HCT116 (cell line): ENCODE measurements at places on chromosomes 12 and 14. TPM values are rescaled to one million over a fixed set of nuclear protein-coding genes. Genes with fewer than 3 reads are reported as not detected.

GRCh38 chr12:93167841-93168492 lies 209.8 kb upstream of the NUDT4 start:
- H3K27me3 ChIP-seq = no peaks in the 10 kb centered on the region
- H3K36me3 ChIP-seq = no peaks in the 10 kb centered on the region
- no peak overlapping the region for H3K4me3 ChIP-seq
- H3K27ac ChIP-seq = no peak overlapping the region
- DNase-seq = no peak
- no peaks in the 10 kb centered on the region for H3K4me1 ChIP-seq

DNA sequence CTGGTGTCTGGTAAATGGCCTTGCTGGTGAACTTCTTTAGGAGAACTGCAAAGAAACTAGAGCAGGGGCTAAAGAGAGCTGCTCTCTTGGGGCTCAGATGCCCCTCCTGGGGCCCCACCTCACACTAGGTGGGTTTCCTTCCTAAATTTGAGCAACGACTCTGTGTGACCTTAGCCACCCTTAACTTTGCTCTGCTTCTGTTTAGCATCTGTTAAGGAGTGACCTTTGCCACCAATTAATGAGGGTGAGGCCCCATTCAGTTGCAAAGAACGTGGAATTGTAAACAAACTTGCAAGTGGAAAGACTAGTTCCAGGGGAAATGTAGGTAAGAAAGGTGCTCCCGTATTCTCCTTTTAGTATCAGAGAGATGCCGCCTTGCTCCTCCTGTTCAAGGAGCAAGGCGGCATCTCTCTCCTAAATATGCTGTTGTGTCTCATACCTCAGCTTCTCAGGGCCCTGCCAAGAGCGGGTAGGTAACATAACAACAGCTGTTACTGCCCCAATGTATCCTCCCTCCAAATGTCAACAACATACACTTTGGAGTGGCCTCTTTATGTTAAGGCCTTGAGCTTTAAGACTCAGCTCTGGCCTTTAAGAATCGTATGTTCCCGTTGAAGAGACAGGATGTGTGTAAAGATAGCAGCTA lies 77.6 kb upstream of the FUT8 start:
- H3K4me3 ChIP-seq = no peak overlapping the region
- H3K27me3 ChIP-seq = no peaks in the 10 kb centered on the region
- H3K4me1 ChIP-seq = peaks cover 11% of the 10 kb centered on the region; the same call in 1 of the 2 replicates
- no peaks in the 10 kb centered on the region for H3K36me3 ChIP-seq
- H3K27ac ChIP-seq = no peak overlapping the region

- DNase-seq = no peak
- H3K27ac ChIP-seq = no peak overlapping the region
- H3K36me3 ChIP-seq = no peaks in the 10 kb centered on the region
- no peaks in the 10 kb centered on the region for H3K27me3 ChIP-seq
- 0 out of 2 replicates have a peak, but pooled peaks cover 4% of the 10 kb centered on the region for H3K4me1 ChIP-seq
- no peak overlapping the region for H3K4me3 ChIP-seq
Observed at GRCh38 chr12:50660425-50660822, 103.5 kb upstream of the ATF1 start.

DNA sequence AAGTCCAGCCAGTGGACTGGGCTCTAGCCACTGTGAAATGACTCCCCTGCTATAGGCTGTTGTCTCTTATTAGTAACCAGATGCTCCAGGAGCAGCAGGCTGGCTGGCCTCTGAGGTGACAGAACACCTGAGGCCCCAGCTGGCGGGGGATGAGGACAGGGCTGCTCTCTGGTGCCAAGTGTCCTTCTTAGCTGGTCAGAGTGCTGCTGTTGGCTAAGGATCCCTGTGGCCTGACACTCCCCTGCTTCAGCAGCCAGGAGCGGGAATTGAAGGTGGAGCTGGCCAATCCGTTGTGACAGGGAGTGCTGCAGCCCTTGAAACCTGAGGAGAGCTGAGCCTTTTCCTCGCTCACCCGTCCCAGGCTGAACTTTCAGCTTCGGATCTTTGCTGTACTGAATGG lies 30.7 kb downstream of the TMEM229B start:
- H3K4me3 ChIP-seq = no peak overlapping the region
- H3K27me3 ChIP-seq = peaks cover 5% of the 10 kb centered on the region; the same call in 1 of the 2 replicates
- H3K4me1 ChIP-seq = no peaks in the 10 kb centered on the region
- H3K36me3 ChIP-seq = no peaks in the 10 kb centered on the region

GRCh38 chr12:6044082-6044481 lies 80.4 kb downstream of the VWF start:
- no peak for DNase-seq
- H3K27me3 ChIP-seq = no peaks in the 10 kb centered on the region
- H3K27ac ChIP-seq = no peak overlapping the region
- peaks cover 4% of the 10 kb centered on the region; the same call in 1 of the 2 replicates for H3K4me1 ChIP-seq

- H3K27me3 ChIP-seq = no peaks in the 10 kb centered on the region
- no peak overlapping the region for H3K4me3 ChIP-seq
- DNase-seq = no peak
- no peaks in the 10 kb centered on the region for H3K4me1 ChIP-seq
Observed at GRCh38 chr14:90019824-90020523, 41.8 kb upstream of the KCNK13 start.

ST8SIA1 gene
- not detected for total RNA-seq

ANO2 gene
- total RNA-seq = not detected

SPX gene
- total RNA-seq = 0.76 TPM

TPPP2 gene
- not detected for total RNA-seq

HPD gene
- total RNA-seq = 1.1 TPM

CELA1 gene
- not detected for total RNA-seq
